ENCODE measurements at places on chromosomes 16 and 17.

DNA sequence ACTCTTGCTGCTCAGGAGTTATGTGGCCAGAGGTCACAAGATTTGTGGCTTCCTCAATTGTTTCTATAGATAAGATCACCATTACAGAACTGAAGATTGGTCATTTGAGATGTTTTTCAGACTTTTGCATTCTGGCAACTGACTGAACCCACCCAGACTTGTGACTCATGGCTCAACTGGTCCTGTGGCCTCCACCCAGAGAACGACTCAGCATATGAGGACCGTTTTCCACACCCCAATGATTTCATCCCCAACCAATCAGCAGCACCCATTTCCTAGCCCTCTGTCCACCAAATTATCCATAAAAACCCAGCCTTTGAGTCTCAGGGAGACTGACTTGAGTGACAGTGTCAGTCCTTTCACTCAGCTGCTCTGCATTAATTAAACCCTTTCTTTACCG, 143.2 kb upstream of the ASIC2 start:
- DNase-seq, result no peak

- DNase-seq, result no peak
Measured at GRCh38 chr17:28720247-28720996, 637 bp downstream of the RPL23A start.

DNA sequence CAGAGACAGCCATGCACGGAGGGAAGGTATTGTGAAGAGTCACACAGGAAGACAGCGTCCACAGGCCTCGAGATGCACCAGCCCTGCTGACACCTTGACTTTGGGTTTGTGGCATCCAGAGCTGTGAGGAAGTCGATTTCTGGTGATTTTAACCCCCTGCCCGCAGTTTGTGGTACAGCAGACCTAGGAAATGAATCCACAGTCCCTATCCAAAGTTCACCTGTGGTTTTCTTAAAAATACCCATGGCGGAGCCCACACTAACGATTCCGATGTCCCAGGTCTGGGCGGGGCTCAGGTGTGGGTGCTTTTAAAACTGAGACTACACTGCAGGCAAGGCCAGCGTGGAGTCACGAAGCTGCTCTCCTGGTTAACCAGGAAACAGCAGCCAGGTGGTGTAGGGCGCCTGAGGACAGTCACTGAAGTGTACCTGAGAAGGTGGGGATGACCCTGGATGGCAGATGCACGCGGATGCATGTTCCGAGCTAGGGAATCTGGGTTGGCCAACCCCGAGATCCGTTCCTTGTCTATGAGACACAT, 14.4 kb upstream of the MEAK7 start:
- no peak for DNase-seq

GRCh38 chr17:35981908-35982330, 622 bp upstream of the CCL16 start:
- no peak for DNase-seq

GRCh38 chr16:27464626-27465482, 62.9 kb downstream of the IL21R start:
- no peak for DNase-seq

DNA sequence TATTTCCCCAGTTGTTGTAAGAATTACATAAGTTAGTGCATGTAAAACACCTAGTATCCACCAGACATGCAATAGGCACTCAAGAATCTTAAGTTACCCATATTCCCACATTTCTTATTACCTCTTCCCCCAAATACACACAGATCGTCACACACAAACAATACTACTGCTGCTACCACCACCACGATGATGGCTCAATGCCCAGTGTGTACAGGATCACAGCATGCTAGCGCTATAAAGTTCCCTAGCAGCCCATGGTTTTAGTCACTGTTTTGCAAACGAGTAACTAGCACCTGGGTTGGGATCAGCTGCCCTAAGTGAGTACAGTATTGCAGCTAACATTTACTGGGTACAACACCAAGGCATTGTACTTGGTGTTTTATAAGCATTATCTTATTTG, 411.7 kb downstream of the UTP18 start:
- no peak for DNase-seq

DNA sequence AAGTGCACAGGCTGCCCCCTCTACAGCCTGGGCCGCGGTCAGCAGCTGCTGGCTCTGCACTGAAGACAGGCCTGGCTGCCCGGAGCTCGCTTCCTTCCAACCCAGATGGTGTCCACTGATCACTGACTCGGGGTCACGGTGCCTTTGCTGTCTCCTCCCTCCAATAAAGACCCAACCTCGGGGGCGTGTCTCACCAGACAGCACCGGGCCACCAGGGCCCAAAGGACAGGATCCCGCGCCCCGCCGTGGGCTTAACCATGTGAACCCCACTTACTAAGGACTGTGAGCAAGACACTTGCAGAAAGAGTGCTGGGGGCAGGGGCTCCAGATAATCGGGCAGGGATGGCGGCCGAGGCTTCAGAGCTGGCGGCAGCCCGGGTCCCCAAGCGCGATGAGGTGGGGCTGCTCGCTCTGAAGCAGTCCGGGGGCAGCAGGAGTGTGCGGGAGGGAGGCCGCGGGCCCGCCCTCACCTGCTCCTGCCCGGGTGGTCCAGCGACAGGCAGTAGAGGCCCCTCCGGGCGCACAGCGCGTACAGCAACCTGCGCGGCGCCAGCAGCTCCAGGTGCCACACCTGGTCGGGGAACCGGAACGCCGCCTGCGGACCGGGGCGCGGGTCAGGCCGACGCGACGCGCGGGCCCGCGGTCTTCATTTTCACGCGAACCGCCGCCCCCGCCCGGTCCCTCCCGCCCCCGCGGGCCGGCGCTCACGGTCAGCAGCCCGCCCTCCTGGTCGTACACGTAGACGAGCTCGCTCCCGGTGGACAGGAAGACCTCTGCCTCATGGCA, 502 bp downstream of the FAAP100 start:
- DNase-seq, result no peak

DNA sequence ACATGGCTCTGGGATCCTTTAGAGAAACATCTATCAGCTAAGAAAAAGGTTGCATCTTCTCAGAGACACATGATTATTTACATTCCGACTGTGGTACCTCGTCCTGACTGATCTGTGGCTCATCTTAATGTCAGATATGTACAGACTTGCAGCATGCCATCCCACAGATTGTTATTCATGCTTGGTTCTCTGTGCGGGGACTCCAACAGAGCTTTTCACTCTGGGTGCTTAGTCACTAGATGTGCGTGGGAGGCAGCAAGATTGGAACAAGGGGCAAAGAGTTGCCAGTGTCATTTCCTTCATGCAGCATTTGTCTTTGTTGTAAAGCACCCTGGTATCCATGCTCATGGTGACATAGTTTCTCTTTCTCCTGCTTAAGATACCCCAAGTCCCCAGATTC, 179.1 kb upstream of the CACNG5 start:
- no peak for DNase-seq

DNA sequence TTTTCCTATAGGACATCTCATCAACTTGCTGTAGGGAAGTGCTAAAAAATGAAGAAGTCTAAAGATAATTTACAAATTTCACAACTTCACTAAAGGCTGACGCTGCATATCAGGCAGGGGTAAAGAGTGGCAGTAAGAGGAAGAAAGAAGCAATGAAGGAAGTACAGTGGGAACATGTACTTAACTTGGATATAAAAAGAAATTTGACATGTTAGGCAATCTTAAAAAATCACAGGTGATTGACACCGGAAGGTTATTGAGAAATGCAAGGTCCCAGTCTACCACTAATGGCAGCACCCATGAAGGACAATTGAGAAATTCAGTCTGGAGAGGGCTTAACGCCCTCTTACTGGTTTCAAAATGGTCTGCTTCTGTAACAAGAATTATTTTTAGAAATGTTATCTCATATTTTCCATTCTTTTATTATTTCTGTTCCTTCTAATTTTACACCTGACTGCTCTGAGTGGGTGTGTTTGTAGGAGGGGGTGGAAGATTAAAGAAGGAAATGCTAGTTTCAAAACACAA, 358.1 kb downstream of the KCNJ2 start:
- DNase-seq, result no peak

- no peak for DNase-seq
Measured at GRCh38 chr16:88342491-88342890, 40.3 kb upstream of the ZNF469 start.

GRCh38 chr17:63701868-63702720, 2.2 kb upstream of the LIMD2 start:
- DNase-seq, result no peak

- no peak for DNase-seq
Measured at GRCh38 chr17:67542219-67543114, 165.4 kb downstream of the PITPNC1 start.

DNA sequence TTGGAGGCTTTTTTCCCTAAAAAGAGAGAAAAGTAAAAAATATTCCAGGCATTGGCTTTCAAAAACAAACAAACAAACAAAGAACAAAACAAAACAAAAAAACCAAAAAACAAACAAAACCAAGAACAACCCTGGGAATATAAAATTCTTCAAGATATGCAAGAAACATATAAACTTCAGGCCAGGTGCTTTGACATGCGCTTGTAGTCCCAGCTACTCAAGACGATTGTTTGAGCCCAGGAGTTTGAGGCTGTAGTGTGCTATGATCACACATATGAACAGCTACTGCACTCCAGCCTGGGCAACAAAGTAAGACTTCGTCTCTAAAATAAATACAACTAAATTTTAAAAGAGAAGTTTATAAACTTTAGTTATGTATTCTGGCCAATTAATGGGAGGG, 52.5 kb upstream of the TEX2 start:
- DNase-seq, result no peak

DNA sequence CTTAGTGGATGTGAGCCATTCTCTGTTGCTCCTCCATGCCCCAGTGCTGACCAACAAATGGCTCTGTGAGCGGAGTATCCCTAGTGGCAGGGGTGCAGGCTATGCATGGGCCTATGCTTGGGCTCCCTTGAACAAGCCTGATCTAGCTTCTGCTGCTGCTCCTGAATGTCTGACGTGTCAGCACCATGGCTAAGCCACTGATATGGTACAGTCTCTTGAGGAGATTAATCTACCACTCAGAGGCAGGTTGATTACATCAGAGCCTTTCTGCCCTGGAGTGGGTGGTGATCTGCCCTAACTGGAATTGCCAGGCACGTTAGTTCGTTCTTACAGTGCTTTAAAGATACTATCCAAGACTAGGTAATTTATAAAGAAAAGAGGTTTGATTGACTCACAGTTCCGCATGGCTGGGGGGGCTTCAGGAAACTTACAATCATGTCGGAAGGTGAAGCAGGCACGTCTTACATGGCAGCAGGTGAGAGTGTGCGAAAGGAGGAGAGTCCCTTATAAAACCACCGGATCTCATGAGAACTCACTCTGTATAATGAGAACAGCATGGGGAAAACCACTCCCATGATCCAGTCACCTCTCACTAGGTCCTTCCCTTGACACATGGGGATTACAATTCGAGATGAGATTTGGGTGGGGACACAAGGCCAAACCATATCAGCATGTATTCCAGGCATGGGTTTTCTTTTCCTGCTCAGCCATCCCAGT, 41.5 kb upstream of the B4GALNT2 start:
- DNase-seq, result no peak

GRCh38 chr17:21460358-21460757, 84.2 kb downstream of the KCNJ12 start:
- DNase-seq, result no peak

- no peak for DNase-seq
Measured at GRCh38 chr17:9116861-9117568, 95.7 kb downstream of the NTN1 start.

DNA sequence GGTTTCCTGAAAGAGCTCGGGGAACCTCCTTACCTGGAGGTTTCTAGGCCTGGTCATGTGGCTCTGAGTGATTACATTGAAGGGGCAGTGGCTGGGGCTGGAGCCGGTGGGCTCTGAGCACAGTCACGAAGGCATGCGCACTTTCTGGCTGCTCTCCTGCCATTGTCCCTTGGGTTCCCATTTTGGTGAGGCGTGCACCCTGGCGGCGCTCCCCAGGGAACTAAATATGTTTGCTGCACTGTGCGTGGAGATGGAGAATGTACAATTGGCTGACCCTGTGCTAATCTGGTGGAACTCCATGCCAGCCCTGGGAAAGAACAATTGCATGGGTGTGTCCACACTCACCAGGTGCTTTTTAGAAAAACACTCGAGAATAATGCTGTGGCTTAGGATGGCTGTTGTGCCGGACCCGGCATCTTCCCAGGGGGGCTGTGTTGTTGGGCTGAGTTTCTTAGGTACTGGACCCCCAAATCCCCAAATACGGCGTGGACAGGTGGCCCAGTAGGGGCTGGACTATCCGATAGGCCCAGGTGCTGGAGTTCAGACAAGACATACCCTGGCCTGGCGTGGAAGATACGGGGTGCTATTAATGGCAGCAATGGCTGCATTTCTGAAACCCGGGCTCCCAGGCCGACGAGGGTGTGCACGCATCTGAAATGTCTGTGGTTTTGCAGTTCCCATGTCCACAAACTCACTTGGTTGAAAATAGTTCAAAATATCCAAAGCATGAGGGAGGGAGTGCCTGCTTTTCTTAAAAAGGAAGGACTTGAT, 230.5 kb downstream of the SEC14L1 start:
- no peak for DNase-seq

DNA sequence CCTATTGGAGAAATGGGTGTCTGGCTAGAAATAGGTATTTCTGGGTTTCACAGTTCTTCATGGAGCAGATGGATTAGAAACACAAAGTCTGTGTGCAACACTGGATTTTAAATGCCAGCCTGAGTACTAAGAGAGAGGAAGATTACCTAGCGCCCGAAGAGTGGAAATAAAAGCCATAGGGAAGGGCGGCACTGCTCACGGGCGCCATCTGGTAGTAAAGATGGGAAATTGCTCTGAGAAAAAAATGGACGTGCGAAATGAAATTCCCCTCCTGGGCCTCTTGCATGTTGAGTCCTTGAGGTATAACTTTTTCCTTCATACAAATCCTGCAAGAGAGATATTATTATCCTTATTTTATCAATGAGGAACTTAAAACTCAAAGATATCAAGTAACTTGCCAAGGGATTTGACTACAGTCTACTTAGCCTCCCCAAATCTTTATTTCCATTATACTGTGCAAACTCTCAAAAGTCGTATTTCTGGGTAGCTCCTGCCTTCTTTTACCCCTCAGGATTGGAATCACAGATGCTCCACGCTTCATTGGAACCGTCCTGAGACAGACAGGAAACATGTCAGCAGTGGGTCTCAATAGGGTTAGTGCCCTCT, 72.8 kb downstream of the MMD start:
- no peak for DNase-seq

DNA sequence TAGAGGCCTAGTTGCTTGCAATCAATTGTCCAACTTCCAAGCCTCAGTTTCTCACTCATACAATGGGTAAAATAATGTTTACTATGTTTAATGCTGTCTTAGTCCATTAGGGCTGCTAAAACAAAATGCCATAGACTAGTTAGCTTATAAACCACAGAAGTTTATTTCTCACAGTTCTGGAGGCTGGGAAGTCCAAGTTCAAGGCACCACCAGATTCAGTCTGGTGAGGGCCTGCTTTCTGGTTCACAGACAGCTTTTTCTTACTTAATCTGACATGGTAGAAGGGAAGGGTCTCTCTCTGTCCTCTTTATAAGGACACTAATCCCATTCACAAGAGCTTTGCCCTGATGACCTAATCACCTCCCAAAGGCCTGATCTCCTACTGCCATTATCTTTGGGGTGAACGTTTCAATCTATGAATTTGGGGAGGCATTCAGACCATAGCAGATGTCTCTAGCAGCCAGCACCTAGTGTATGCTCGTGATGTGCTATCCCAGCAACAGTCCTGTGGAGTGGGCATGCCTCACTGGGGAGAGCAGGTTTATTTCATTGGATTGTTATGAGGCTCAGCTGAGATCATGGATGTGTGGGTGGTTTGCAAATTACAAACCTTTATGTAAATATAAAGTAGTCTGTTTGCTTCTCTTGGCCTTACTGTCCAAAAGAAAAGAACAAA, 25.2 kb downstream of the YPEL2 start:
- no peak for DNase-seq

- DNase-seq, result no peak
Measured at GRCh38 chr16:69890114-69890891, 60.8 kb upstream of the CLEC18A start.
